ENCODE measurements at places on chromosomes 7 and 10.

DNA sequence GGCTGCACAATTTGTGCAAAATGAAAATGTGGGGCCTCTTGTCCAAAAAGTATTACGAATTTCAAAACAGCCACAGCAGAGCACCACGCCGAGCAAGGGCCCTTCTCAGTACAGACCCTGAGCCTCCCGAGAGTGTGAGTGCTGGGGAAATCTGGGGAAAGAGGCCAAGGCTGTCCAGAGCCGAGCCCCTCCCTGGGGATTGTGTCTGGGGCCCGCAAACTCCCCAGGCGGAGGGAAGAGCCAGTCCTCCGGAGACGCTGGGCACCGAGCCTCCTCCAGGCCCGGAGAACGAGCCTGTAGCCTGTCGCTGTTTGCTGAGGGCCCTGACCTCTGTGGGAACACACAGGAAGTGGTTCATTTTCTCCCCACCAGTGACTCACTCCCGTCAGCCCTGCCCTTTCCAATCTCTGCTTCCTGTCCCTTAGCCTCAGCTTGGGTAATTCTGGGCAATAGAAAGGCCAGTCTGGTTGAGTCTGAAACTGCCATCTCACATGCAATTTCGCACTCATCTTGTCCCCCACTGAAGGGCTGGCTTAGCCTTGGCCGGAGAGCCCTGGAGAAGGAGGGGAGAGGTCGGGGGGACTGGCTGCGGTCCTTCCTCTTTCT lies 19.5 kb upstream of the GNA12 start:
- DNase-seq: no peak

DNA sequence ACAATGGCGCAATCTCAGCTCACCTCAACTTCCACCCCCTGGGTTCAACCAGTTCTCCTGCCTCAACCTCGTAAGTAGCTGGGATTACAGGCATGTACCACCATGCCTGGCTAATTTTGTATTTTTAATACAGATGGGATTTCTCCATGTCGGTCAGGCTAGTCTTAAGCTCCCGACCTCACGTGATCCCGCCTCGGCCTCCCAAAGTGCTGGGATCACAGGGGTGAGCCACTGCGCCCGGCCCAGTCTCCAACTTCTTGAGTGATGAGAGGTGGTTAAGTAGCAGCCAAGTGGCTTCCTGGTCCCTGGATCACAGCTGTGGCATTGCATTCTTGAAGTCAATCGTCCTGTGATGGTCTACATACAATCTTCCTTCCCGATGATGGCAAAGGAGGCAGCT lies 46.1 kb upstream of the NFE2L3 start:
- no peak for DNase-seq

- DNase-seq: no peak
These were observed 170.1 kb upstream of the SEMA3D start for GRCh38 chr7:85356916-85357315.

GRCh38 chr10:121904888-121905287 lies 22.9 kb downstream of the ATE1 start:
- DNase-seq: no peak

DNA sequence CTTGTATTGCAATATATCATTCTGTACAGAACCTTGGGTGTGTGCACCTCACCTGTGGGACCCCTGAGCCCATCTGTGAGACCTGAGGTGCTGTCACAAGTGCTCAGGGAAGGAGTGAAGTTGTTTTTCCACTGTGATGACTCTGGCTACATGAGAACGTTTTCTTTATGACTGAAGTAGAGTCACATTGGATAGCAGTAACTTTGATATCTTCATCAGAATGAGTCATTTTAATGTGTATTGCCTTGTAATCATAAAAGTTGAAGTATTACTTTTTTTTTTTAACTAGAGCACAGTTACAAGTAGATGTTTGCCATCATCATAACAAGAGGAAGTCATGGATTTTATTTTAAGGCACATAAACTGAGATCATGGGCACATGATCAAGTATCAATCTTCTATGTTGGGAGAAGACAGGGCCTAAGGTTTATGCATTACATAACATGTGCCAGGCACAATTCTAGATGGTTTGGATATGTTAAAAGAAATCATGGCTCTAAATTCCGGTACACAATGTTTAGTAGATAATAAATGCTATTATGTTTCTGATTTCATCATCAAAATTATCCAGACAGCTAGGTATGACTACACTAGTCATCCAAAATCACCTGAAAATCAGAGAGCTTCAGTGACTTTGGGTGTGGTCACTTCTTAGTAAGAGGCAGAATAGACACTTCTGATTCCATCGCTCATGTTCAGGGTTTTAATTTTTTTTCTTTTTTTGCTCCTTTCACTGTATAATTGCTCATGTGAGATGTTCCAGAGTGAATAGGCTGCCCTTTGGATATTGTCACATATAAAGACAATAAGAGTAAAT lies 82.7 kb upstream of the KLF6 start:
- DNase-seq: no peak

- no peak for DNase-seq
These were observed 395.9 kb downstream of the GRM8 start for GRCh38 chr7:126856691-126857291.

GRCh38 chr7:48962821-48963505 lies 38.6 kb downstream of the CDC14C start:
- peak; percentile 2 for DNase-seq

GRCh38 chr7:80415522-80415921 lies 96.3 kb downstream of the GNAT3 start:
- DNase-seq: peak; percentile 17

DNA sequence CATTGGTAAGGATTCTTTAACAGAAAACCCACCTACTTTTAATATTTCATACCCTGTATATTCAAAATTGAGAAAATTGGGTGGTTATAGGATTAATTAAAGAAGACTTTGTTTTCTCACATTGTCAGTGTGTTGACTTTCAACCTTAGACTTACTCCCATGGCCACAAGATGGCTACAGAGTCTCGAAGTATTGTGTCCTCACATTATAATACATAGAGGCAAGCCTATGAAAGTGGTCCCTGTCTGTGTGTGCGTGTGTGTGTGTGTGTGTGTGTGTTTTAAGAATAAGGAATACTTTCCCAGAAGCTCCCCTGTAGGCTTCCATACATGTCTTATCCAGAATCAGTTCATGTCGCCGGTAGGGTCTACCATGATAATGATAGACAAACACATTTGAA lies 180.0 kb downstream of the PHF14 start:
- no peak for DNase-seq

- no peak for DNase-seq
These were observed 216.1 kb upstream of the ZMIZ1 start for GRCh38 chr10:78852466-78853240.

DNA sequence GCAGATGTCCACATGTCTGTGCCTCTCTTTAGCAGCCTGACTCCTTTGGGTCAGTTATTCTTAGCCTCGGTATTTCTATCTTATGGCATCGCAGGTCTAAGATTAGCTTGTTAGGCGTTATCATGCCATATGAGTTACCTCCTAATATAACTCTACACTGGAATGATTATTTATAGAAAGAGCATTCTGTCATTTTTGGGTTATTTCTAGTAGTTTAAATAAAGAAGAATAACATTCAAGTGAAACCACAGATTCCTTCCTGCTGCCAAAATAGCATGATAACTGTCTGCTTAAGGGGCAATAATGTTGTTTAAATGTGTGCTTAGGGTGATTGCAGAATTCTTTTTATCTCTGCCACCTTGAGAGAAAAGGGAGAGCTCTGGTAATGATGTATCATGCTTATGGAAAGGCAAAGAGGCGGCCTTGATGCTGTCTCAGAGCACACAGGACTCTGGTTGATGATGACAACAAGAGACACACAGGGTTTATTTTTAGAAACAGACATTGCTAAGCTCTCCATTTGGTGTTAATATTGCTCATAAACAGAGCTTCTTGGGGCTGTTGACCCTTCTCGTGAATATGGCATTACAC lies 10.4 kb downstream of the HDAC9 start:
- DNase-seq: peak; percentile 39

GRCh38 chr10:60349426-60349825 lies 40.2 kb downstream of the ANK3 start:
- DNase-seq: no peak

DNA sequence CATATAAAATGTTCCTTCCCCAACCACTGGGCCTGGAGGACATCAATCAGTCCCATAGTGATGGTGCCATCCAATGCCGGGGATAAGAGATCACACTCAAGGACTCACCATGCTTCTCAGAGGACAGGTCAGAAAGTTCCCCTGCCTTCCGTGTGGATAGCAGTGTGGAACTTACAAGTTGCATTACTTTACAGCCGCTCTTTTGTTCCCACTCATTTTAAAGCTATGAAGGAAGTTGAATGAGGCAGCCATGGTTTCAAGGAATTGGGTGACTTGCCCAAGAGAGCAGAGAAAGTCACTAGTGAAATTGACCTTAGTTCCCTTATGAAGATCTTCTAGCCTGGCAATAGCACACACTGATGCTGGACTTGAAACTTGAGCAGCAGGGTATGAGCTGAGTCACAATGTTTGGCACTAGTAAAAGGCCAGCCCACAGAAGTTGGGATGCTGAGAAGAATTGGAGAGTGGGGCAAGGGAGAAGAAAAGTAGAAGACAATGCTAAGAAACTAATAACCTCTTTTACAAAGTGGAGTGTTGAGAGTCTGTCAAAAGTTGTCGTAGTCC lies 78.7 kb downstream of the CXCL12 start:
- no peak for DNase-seq

DNA sequence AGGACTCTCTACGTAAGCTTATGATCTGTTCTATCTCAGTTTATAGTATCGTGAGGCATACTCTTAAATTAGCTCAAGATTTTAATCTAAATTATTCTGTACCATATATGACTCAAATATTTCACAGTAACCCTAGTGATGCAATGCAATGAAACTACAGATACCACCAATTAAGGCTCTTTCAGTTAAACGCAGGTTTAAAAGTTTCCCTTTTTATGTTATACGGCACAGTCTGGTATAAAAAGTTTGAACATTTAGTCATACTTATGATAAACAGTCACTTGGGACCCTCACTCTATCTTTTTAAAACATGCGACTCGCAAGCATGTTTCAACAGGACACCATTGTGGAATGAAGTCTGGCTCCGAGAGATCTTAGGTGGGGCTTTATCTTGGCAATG lies 107.2 kb downstream of the CDK6 start:
- DNase-seq: no peak

DNA sequence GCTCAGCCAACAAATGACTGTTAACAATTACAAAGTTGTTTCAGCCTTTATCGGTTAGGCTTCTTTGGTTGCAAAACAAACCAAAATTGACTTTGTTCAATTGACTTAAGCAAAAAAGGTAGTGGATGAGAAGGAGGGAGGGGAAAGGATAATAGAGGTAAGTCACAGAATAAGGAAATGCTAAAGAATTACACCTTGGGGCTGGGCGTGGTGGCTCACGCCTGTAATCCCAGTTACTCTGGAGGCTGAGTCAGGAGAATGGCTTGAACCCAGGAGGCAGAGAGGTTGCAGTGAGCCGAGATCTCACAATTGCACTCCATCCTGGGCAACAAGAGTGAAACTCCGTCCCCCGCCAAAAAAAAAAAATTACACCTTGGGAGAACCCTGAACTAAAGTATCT lies 41.4 kb downstream of the AHCYL2 start:
- no peak for DNase-seq

DNA sequence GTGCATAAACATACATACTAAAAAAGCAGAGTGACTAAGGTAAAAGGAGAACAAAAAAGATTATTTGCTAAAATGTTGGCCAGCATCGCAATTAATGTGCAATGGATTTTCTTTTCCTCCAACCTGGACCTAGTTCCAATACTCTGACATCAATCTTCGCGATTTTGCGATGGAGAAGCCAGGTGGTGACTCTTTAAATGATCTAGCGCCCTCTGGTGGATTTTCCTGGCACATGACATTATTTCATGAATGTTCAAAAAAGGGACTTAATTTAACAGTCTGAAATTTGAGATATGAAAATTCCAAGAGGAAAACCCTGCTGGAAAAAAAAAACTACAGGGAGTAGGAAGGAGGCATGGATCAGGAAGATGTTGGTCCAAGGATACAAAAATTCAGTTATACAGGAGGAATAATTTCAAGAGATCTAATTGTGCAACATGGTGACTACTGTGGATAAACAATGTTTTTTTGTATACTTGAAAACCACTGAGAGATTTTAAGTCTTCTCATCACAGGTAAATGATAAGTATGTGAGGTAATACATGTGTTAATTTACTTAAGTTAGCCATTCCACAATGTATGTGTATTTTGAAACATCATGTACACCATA lies 4.3 kb upstream of the KCNMA1 start:
- peak; percentile 95 for DNase-seq

DNA sequence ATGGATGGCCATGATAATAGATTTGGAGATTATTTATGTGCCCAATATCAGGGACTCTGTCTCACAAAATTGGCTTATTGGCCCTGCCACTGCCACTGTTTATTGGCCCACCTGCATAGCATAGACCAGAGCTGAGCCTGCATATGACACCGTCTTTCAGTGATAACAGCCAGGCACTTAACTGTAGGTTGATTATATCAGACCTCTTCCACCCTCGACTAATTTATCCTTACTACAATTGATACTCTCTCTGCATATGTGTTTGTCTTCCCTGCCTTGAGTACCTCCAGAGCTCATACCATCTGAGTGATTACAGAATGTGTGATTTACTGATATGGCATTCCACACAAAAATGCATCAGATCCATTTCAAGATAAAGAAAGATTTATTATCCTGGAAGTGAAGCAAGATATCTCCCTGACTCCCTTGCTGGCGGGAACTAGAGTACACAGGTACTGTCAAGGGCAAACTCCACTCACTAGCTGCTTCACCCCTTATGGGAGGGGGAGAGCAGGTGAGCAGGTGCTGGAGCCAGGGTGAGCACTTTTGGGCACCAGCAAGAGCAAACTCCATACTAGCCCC lies 13.1 kb upstream of the SAMD9L start:
- no peak for DNase-seq

- peak; percentile 79 for DNase-seq
These were observed 90.3 kb downstream of the MYL10 start for GRCh38 chr7:101538596-101539459.

DNA sequence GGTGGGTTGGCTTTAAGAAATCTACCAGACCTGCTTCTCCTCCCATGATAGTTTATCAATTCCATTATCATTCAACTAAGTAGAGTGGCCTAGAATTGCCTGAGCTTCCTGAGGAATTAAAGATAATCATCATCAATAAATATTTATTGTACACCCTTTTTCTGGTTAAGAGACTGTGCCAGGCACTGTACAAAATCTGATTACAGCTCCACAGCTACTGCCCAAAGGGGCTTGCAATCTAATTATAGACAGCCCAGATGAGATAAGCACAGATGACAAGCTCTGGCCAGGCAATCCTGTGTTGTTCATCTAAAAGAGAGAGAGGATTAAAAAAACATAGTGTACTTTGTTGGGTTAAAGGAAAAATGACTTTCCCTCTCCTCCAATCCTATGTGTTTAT lies 586.4 kb downstream of the GATA3 start:
- DNase-seq: no peak

GRCh38 chr10:19250546-19250945 lies 201.9 kb downstream of the MALRD1 start:
- DNase-seq: no peak

- no peak for DNase-seq
These were observed 125.4 kb upstream of the SORCS3 start for GRCh38 chr10:104515678-104516199.

GRCh38 chr10:5876181-5876768 lies 13.4 kb downstream of the ANKRD16 start:
- DNase-seq: peak; percentile 28

Data from eye (tissue), 1 donor.